ENCODE measurements at places on chromosomes 3 and 15. TPM values are rescaled to one million over a fixed set of nuclear protein-coding genes. Genes with fewer than 3 reads are reported as not detected.

- H3K36me3 ChIP-seq: no peaks in the 10 kb centered on the region
- H3K27me3 ChIP-seq: peaks cover 52% of the 10 kb centered on the region
- no peak overlapping the region for H3K27ac ChIP-seq
- no peak overlapping the region for H3K4me3 ChIP-seq
- H3K4me1 ChIP-seq: peaks cover 1% of the 10 kb centered on the region
Measured at GRCh38 chr3:138051947-138052802, 42.2 kb downstream of the CLDN18 start.

- H3K4me3 ChIP-seq: no peak overlapping the region
- DNase-seq: no peak
- no peaks in the 10 kb centered on the region for H3K36me3 ChIP-seq
- no peak overlapping the region for H3K27ac ChIP-seq
Measured at GRCh38 chr3:46660543-46661523, 32.6 kb downstream of the ALS2CL start.

GRCh38 chr15:32112101-32112500 lies 81.8 kb downstream of the CHRNA7 start:
- H3K27me3 ChIP-seq: peaks cover 5% of the 10 kb centered on the region
- no peak overlapping the region for H3K27ac ChIP-seq
- H3K4me3 ChIP-seq: no peak overlapping the region
- H3K36me3 ChIP-seq: no peaks in the 10 kb centered on the region

GRCh38 chr15:99671926-99672635 lies 61.2 kb downstream of the LYSMD4 start:
- peak overlapping the region; percentile 28 for H3K27ac ChIP-seq
- no peak for DNase-seq
- H3K36me3 ChIP-seq: peaks cover 2% of the 10 kb centered on the region
- no peaks in the 10 kb centered on the region for H3K27me3 ChIP-seq

DNA sequence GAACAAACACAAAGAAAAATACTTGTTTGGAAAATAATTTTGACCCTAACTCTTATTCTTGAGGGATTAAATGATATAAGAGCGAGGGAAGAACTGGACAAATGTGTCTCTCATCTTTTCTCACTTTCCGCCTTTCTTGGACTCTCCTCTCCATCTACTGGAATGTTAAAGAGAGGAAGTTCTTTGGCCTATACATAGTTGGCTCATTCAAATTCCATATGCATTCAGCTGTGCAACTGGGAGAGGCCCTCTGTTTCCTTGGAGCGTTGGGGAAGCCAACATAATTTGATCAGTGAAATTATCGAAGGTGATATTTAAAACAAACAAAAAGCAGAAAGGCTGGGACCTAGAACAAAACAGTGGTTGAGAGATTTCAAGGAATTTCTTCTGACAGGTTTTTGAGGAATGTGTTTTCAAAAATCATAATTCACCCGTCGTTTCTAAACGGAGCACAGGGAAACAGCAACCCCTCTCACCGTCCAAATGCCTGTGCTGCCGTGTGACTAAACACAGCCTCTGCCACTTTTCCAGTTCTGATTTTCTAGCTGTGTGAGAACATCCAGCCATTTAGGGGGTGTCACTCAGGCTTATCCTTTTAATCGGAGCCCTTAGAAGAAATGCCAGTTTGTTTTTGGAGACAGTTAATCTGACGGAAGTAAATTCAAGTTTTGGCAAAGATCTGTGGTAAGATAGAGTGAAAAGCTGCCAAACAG lies 489.9 kb downstream of the SOX2 start:
- no peaks in the 10 kb centered on the region for H3K27me3 ChIP-seq
- H3K36me3 ChIP-seq: no peaks in the 10 kb centered on the region
- no peak for DNase-seq
- H3K4me3 ChIP-seq: no peak overlapping the region

GRCh38 chr15:91694131-91694830 lies 159.2 kb upstream of the SLCO3A1 start:
- H3K27me3 ChIP-seq: no peaks in the 10 kb centered on the region
- no peak overlapping the region for H3K4me3 ChIP-seq
- no peak for DNase-seq

DNA sequence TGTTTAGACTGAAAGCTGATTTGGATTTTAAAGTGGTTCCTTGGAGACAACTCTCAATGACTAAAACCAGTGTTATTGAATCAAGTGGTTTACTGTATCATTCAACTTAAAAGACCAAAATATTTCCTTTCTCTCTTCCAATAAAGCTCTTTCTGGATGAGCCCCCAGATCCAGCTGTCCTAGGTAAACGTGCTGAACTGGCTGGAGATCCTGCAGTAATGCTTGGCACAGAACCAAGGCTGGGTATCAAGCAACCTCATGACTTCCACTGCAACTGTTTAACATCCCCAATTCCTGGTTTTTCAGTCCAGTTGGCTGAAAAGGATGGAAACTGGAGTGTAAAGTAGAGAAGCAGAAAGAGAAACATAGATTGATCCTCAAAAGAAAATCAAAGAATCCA lies 28.9 kb downstream of the SEC22C start:
- no peak overlapping the region for H3K4me3 ChIP-seq
- peaks cover 29% of the 10 kb centered on the region for H3K36me3 ChIP-seq
- peaks cover 21% of the 10 kb centered on the region for H3K4me1 ChIP-seq
- no peak for DNase-seq
- no peak overlapping the region for H3K27ac ChIP-seq
- H3K27me3 ChIP-seq: no peaks in the 10 kb centered on the region

GRCh38 chr15:70466895-70467529 lies 296.3 kb downstream of the UACA start:
- H3K27me3 ChIP-seq: peaks cover 70% of the 10 kb centered on the region
- H3K4me1 ChIP-seq: peaks cover 6% of the 10 kb centered on the region
- no peaks in the 10 kb centered on the region for H3K36me3 ChIP-seq
- H3K27ac ChIP-seq: no peak overlapping the region
- DNase-seq: peak; percentile 46
- H3K4me3 ChIP-seq: no peak overlapping the region

- DNase-seq: no peak
- no peaks in the 10 kb centered on the region for H3K4me1 ChIP-seq
- H3K27me3 ChIP-seq: peaks cover 16% of the 10 kb centered on the region
- H3K27ac ChIP-seq: no peak overlapping the region
- H3K4me3 ChIP-seq: no peak overlapping the region
Measured at GRCh38 chr3:29759411-29760225, 478.7 kb downstream of the RBMS3 start.

DNA sequence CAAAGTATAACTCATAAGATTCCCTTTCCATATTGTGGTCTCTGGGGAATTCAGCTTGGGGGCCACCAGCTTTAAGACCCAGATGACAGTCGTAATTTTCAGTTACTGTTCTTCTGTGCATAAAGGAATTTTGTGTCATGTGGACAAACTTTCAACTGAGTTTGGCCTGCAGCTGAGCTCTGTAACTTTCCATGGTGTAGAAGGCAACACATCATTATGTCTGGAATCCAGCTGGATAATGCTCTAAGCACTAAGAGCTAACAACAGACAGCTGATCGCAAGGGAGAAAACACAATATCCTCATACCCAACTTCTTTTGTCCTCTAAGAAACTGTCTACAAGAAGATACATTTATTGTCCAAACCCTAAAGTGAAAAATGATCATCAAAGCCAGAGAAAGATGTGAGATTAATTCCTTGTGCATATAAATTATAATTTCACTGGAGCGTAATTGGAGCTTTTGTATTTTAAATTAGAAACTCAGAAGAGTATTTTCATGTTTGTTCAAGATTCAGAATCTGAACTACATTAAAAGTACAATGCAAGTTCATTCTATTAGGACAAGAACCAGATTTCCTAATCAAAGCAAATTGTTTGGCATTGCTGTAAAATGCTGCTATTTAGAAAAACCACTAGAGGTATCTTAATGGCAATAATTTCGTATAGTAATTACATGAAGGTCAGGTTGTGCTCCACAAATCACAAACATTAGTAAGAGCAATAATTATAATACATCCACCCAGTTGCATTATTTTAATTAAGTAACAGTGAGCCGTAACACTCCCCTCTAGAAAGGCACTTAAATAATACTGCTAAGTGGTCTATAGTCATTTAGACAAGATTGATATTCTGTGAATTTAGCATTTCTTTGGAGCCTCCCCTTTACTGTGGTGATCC lies 218.8 kb downstream of the ATP8B4 start:
- H3K27me3 ChIP-seq: peaks cover 5% of the 10 kb centered on the region
- no peaks in the 10 kb centered on the region for H3K4me1 ChIP-seq
- no peaks in the 10 kb centered on the region for H3K36me3 ChIP-seq
- no peak overlapping the region for H3K27ac ChIP-seq
- DNase-seq: no peak

- no peak overlapping the region for H3K4me3 ChIP-seq
- no peaks in the 10 kb centered on the region for H3K27me3 ChIP-seq
- H3K27ac ChIP-seq: no peak overlapping the region
- H3K4me1 ChIP-seq: no peaks in the 10 kb centered on the region
- H3K36me3 ChIP-seq: no peaks in the 10 kb centered on the region
- DNase-seq: no peak
Measured at GRCh38 chr15:41568350-41569017, 9.5 kb downstream of the TYRO3 start.

DNA sequence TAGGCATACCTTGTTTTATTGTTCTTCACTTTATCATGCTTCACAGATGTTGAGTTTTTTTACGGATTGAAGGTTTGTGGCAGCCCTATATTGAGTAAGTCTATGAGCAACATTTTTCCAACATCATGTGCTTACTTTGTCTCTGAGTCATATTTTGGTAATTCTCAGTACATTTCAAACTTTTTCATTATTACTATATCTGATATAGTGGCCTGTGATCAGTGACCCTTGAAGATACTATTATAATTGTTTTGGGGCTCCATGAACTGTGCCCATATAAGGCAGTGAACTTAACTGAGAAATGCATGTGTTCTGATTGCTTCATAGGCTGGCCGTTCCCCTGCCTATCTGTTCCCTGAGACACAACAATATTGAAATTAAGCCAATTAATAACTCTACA lies 42.8 kb upstream of the NSMCE3 start:
- H3K27ac ChIP-seq: no peak overlapping the region
- H3K27me3 ChIP-seq: peaks cover 9% of the 10 kb centered on the region
- no peaks in the 10 kb centered on the region for H3K4me1 ChIP-seq
- no peak overlapping the region for H3K4me3 ChIP-seq
- no peak for DNase-seq

DNA sequence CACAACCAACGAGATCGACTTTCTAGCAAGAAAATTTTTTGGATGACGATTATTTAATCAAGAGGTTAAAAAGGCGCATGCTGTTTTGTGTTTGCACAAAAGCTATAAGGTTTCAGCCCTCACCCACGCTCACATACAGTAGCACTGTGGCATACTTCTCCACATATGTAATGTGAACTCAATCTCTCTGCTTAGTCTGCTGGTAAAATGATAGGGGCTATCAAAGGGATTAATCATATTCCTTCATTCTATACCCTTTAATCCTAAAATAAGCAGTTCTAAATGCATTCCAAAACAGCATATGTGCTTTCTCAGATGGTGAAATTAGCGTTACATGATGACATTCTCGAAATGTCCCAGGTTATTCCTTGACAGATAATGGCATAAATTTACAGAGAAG lies 196.9 kb upstream of the PRICKLE2 start:
- H3K4me3 ChIP-seq: no peak overlapping the region
- no peak for DNase-seq
- H3K27ac ChIP-seq: no peak overlapping the region
- H3K4me1 ChIP-seq: no peaks in the 10 kb centered on the region
- H3K27me3 ChIP-seq: no peaks in the 10 kb centered on the region
- no peaks in the 10 kb centered on the region for H3K36me3 ChIP-seq

GRCh38 chr3:25665315-25666280 lies 891 bp upstream of the TOP2B start:
- no peaks in the 10 kb centered on the region for H3K27me3 ChIP-seq
- peak overlapping the region; percentile 83 for H3K4me3 ChIP-seq
- peak overlapping the region; percentile 93 for H3K27ac ChIP-seq

Gene FOXL2
- total RNA-seq: 0.12 TPM

Gene NDN
- total RNA-seq: 1.5 TPM

Gene ARNT2
- 0.19 TPM for total RNA-seq

Gene ZBTB20
- total RNA-seq: 23.1 TPM

Measured in activated T-cell treated with anti-CD3 and anti-CD28 coated beads, Interleukin-2, amount 50 U/mL, for 72 hours (primary cell).